Chondrocyte (in vitro differentiated cells): ENCODE measurements at places on chromosomes 13 and 19. TPM values are rescaled to one million over a fixed set of nuclear protein-coding genes. Genes with fewer than 3 reads are reported as not detected.
A peak's percentile ranks its signal among the peaks of the same experiment; 100 is the strongest.

ATP4A gene
- total RNA-seq: not detected in 3 replicates

WIZ gene
- total RNA-seq: 50.6 to 54.0 TPM (median 52.4 TPM) in 3 replicates

MUC16 gene
- total RNA-seq: not detected in 3 replicates

MAB21L1 gene
- total RNA-seq: 0.07 to 7.9 TPM in 2 of 3 replicates, not detected in the other

PRR36 gene
- 0.22 to 0.80 TPM (median 0.38 TPM) in 3 replicates for total RNA-seq

ZNF837 gene
- 2.0 to 3.5 TPM (median 2.5 TPM) in 3 replicates for total RNA-seq

TNNI3 gene
- total RNA-seq: not detected in 3 replicates

CDADC1 gene
- total RNA-seq: 8.9 to 13.5 TPM (median 11.8 TPM) in 3 replicates

KLK8 gene
- not detected in 3 replicates for total RNA-seq

- DNase-seq: peak; percentile 95
Measured at GRCh38 chr19:36605101-36605876, at the start of gene ZNF382. Gene ZNF382, plus strand, starts transcription at chr19:36605313. Its CDS starts 4,602 bp downstream, at chr19:36609915.

DNA sequence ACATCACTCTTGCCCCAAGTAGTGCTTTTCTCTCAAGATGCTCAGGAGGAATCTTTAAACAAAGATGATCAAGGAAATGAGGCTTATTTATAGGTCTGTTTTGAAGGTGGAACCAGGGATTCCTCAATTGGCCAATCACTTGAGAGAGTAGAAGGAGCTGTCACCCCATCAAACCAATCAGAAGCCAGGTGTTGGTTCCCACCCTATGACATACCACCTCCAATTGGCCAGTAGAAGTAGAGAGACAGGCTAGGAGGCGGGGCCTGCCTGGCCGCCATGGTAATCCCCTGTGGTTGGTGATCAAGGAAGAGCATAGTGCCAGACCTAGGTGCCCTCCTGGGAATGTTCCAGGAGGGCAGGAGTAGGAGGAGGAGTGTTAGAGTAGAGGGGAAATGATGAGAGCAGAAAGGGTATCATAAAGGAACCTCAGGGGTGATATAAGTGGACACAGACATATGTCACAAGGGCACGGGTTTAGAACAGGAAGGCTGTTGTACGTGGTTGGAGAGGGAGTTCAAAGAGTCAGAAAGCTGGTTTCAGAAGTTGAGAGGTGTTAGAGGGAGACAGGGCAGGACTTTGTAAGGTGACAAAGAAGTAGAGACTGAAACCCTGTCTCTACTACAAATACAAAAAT lies 10.5 kb downstream of the PMIS2 start:
- no peak for DNase-seq

GRCh38 chr19:52200044-52200443 lies 10.2 kb downstream of the PPP2R1A start:
- no peak for DNase-seq

DNA sequence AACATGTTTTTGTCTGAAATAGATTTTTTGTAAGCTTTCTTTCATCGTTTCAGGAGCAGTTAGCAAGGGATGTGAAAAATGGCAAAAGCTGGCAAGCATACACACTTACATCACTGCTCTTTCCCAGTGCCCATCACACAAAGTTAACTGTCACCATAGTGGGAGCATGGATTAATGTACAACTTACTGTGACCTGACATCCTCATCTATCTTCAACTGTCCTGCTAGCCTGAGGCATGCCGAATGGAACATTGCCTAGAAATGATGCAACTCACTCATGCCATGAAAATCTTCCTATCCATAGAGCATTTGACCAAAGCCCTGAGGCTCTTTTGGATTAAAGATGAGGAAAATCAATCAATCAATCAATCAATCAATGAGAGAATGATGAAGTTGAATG lies 491.7 kb upstream of the SLC10A2 start:
- no peak for DNase-seq

GRCh38 chr13:53068585-53069520 lies 40.2 kb downstream of the OLFM4 start:
- no peak for DNase-seq

GRCh38 chr13:89574077-89574476 lies 1773.4 kb upstream of the MIR17HG start:
- no peak for DNase-seq

DNA sequence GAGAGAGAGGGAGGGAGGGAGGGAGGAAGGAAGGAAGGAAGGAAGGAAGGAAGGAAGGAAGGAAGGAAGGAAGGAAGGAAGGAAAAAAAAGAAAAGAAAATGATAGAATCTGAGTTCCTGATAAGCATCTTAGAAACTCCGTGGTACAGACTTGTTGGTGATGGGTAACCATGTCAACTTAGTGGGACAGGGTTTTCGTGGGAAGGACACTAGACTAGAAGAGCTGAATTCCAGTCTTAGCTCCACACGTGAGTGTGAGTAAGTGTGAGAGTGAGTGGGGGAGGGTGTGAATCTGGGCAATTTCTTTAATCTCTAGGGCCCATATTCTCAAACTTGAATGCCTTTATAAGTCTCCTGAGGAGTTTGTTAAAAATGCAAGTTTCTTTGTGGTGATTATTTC lies 35.0 kb downstream of the PABPC3 start:
- no peak for DNase-seq

DNA sequence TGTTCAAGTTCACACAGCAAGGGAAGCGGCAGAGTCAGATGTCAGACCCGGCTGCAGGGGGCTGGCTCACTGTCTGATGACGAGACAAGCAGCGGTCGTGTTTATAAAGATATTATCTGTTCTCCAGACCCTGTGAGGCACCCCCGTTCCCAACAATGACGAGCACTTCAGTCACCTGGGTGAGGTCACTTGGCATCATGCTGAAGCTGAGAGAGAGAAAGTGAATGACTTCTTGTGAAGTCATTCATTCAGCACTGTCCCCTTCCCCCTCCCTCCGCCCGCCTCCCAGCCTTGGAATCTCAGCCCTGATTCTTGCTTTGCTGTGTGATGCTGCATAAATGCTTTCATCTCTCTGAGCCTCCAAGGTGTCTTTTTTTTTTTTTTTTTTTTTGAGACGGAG lies 4.9 kb upstream of the LYPD3 start:
- no peak for DNase-seq

- DNase-seq: no peak
Measured at GRCh38 chr13:65093357-65093756, 2136.8 kb downstream of the PCDH9 start.

- DNase-seq: no peak
Measured at GRCh38 chr19:50003810-50004419, 21.3 kb downstream of the VRK3 start.

- DNase-seq: no peak
Measured at GRCh38 chr13:38690231-38690630, 3.4 kb downstream of the FREM2 start.

- no peak for DNase-seq
Measured at GRCh38 chr19:15137777-15138176, 30.6 kb downstream of the SYDE1 start.

GRCh38 chr13:25966086-25966485 lies 85.7 kb downstream of the SHISA2 start:
- no peak for DNase-seq

GRCh38 chr13:113787694-113788093 lies 28.7 kb downstream of the TMEM255B start:
- no peak for DNase-seq

DNA sequence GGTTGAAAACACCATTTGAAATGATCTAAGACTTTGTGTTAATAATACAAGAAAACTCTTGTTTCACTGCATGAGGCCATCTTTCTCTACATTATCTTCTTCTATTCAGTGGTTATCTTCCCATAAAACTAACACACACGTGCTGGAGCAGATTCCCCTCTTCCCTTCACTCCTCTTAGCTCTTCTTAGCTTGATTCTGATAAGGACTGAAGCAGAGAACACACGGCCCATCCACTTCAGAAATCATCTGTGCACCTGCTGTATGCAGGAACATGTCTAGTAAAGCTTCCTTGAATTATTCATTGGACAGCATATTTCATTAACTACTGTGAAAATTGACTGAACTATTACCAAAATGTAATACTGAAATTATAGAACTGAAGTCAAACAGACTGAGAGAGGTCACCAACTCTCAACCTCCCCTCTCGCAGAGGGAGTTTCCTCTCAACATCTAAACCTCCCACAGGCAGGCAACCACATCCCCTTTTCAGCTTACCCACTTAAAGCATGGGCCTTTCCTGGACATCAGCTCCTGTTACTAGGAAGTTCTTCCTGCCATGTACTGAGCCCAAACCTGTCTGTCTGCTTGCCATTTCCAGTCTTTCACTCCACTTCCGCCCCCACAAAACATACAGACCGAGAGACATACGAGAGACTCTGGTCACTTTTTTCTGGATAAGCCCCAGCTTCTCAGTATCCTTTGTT lies 113.9 kb downstream of the CRYL1 start:
- DNase-seq: no peak

- no peak for DNase-seq
Measured at GRCh38 chr13:110463871-110464510, 97.5 kb downstream of the RAB20 start.

DNA sequence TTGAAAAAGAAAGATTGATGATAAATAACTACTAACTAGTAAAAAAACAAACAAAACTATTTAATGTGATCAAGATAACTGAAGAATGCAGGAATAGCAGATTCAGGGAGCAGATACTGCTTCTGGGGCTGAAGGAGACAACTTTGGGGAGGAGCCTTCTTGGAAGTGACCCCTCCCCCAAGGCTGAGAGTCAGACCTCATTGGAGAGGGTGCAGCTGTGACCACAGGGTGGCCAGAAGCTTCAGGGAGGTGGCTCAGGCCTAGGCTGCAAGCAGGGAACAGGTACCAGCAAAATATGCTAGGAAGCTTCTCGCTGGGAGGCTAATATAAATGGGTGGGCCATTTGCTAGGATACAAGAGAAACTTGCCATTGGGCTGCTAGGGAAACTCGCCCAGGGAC lies 149.9 kb downstream of the MYO16 start:
- DNase-seq: no peak
